NCI-H1092 (cell line): ENCODE measurements at places on chromosomes 2 and 18.

GRCh38 chr18:3245853-3246634 is 1.6 kb upstream of the MYL12A start:
- DNase-seq: peak; percentile 56

DNA sequence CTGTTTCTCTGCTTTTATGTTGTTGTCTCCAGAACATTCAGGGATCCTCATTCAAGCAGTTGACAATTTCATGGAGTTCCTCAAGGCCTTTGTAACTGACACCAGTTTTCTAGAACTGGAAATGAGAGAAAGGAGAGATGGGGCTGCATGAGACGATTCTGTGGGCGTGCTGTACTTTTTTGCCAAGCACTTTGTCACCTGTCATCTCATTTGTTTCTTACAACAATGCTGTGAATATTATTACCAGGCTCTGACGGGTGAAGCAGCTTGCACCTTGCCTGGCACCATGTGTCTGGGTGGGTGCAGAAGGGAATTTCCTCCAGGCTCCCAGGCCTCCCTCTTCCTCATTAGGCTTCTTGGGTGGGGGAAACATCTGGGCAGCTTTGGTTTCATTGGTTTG is 22.2 kb upstream of the ATOH8 start:
- no peak for DNase-seq

GRCh38 chr2:53407363-53408080 is 360.1 kb upstream of the CHAC2 start:
- DNase-seq: no peak

DNA sequence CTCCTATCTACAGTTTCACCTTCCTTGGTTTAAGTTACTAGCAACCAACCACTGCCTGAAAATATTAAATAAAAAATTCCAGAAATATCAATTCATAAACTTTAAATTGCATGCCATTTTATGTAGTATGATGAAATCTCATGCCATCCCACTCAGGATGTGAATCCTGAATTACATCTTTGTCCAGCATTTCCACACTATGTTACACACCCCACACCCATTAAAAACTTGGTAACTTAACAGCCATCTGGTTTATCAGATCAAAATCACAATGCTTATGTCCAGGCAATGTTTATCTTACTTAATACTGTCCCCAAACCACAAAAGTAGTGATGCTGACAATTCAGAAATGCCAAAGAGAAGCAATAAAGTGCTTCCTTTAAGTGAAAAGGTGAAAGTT is 21.6 kb downstream of the CUL3 start:
- no peak for DNase-seq

GRCh38 chr18:12458771-12459170 is 51.0 kb downstream of the PRELID3A start:
- DNase-seq: no peak

DNA sequence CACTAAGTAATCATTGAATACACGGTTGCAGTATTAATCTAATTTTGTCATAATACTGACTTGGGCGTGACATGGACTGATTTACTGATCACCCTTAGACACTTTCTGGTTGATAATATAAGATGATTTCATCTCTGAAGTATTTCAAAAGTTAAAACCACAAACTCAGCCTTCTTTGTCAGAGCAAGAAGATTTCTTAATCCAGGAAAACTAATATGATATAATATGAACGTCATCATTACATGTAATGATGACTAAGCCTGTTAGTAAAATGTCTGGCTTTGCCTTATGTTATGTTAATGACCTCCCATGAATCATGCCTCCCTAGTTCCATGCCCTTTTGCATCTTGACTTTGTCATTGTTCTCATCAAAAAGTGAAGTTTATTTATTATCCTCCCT is 1325.0 kb upstream of the CDH2 start:
- no peak for DNase-seq

- peak; percentile 31 for DNase-seq
These were observed 71.4 kb downstream of the GALR1 start for GRCh38 chr18:77320971-77321559.

- DNase-seq: no peak
These were observed 63.7 kb downstream of the BABAM2 start for GRCh38 chr2:27954221-27954673.

- no peak for DNase-seq
These were observed 27.3 kb downstream of the DCDC2C start for GRCh38 chr2:3730646-3731045.

DNA sequence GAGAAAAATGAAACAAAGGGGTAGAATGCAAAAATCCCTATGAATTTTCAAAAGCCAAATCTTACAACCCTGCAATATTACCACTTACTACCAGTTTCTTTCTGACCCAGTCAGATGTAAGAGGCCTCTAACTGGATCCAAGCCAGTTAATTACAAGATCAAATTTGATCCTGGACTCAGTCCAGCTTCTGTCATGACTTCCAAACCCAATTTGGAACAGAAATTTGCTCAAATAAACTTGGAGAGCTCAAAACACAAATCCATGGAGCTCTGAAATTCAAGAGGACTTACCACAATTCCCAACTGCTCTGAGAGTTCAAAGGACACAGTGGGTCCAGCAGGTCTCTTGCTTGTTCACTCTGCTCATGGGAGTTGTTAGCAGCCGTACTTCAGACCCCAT is 1271.7 kb upstream of the SLC39A10 start:
- no peak for DNase-seq

GRCh38 chr2:230941202-230942180 is 16.4 kb upstream of the GPR55 start:
- DNase-seq: no peak

- no peak for DNase-seq
These were observed 39.9 kb downstream of the MAP3K2 start for GRCh38 chr2:127347734-127348392.

GRCh38 chr2:85429924-85430289 is 11.4 kb downstream of the SH2D6 start:
- DNase-seq: no peak

- DNase-seq: no peak
These were observed 11.6 kb upstream of the COX7A2L start for GRCh38 chr2:42372474-42373200.

GRCh38 chr2:64677530-64677929 is 23.8 kb upstream of the SERTAD2 start:
- no peak for DNase-seq

- no peak for DNase-seq
These were observed 76.0 kb upstream of the SLC66A3 start for GRCh38 chr2:11079136-11079824.

GRCh38 chr2:222904557-222905258 is 43.9 kb downstream of the ACSL3 start:
- no peak for DNase-seq
